ENCODE measurements at places on chromosomes 2 and 18.
A peak's percentile ranks its signal among the peaks of the same experiment; 100 is the strongest.

DNA sequence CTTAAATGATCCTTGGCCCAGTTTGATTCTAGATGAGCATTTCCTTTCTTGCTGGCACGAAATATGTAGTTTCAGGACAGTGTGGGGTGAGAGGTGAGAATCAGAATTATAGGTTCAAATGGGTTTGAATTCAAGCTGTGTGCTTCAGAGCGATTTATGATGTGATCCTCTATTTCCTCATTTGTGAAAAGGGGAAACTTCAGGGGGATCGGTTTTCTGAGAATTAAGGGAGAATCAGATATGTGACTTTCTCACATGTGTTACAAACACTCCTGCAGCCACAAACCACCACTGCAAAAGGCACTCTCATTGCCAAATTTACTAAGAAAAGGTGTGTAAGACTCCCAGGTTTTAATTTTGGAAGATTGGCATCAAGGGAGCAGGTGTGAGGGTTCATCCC lies 24.4 kb downstream of the HK2 start:
- no peak for DNase-seq

- DNase-seq: no peak
Observed at GRCh38 chr2:204705243-204705932, 160.1 kb downstream of the PARD3B start.

DNA sequence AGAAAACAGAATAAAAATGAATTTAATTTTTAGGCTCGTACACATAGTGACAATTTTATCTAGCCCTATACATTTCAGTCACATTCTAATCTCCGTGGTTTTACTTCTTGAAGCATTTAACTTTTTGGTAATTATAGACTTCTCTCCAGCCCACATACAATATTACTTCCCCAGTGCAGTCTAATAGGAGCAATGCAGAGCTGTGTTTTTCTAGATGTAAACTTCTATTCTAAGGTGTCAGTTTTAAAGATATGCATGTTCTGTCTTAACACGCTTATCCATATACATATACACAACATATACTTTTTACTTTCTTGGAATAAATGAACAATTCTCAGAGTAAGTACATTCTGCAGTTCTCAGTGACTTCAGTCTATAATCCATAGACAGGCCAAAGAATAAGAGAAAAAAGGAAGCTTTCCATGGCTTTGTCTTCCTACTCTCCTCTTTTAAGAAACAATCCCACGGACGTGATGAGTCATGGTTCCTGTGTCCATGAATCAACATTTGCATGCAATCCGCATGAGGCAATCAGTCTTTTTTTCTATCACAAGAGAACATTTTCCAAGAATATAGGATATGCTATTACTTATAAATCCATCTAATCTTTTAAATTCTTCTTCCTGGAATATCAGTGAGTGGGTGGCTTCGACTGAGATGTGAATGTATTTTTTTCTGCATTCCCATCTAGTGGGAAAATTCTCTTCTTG lies 42.8 kb downstream of the CCDC102B start:
- DNase-seq: no peak

GRCh38 chr2:33671198-33671597 lies 72.1 kb upstream of the FAM98A start:
- DNase-seq: no peak

- no peak for DNase-seq
Observed at GRCh38 chr2:217938036-217938435, 64.8 kb downstream of the TNS1 start.

DNA sequence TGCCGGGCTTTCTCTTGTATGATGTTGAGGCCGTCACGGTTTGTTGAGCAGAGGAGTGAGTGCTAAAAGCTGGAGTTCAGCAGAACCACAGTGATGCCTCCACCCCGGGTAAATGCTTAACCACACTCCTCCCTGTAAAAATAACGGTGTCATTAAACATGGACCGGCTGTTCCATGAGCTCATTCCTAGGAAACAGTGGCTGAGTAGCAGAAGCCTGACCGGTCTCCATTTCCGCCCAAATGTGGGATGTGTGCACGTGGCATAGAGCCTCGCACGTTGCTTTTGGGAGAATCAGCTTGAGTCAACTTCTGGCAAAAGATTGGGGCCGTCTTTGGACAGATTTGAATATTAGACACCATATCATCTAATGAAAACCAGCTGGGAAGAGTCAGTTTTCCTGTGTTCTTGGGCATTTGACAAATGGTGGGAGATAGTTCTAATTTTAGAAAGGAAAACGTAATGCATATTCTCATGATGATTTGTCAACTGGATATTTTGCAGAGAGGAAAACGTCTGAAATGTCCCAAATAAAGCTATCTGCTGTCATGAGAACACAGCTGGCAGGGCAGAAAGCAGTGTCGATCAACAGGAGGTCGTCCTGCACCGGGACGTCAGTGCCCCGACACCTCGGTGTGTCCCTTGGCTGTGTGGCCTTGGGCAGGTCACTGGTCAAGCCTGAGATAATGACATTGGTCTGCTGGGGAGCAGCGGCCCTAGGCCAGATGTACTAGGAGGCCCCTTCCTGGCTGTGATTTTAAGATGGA lies 42.4 kb downstream of the LRRFIP1 start:
- DNase-seq: no peak

GRCh38 chr2:159863526-159864160 lies 65.6 kb upstream of the CD302 start:
- DNase-seq: no peak

DNA sequence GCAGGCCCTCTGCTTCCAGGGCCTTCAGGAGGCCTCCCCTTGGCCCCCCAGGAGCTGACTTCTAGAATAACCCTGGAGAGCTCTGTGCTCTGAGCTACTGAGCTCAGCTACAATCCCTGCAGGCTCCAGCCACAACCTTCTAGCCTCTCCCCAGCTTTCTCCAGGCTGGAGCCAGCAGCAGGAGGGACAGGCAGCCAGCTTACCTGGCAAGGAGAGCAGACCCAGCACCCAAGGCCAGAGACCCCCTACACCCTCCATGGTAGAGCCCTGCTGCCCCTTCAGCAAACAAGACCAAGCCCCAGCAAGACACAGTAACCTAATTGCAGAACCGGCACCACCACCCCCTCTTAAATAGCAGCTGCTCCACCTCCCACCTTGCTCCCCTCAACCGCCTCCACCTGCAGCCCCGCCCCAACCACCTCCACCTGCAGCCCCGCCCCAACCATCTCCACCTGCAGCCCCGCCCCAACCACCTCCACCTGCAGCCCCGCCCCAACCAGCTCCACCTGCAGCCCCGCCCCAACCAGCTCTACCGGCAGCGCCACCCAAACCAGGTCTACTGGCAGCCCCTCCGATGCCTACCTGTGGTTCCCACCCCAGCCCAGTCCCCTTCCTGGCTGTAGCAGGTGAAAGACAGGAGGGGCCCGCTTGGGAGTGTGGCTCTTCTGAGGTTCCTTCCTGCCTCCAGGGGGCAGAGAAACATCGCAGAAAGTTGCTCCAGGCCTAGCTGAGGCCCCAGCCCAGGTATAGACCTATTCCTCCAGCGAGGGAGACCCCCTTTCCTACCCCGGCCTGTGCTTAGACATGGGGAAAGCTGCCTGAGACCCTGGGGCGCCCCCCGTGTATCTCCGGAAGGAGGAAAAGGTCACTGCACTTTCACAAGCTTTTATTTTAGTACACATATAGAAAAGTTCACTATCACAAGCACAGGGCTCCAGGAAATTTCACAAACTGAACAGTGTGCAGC lies at the start of gene ASTL:
TSS of gene ASTL (minus strand) at position 324 of the 967 bp plus-strand sequence. CDS start at position 258, 66 bp downstream.
- peak; percentile 69 for DNase-seq

- DNase-seq: no peak
Observed at GRCh38 chr2:71129114-71129901, 721 bp downstream of the MCEE start.

DNA sequence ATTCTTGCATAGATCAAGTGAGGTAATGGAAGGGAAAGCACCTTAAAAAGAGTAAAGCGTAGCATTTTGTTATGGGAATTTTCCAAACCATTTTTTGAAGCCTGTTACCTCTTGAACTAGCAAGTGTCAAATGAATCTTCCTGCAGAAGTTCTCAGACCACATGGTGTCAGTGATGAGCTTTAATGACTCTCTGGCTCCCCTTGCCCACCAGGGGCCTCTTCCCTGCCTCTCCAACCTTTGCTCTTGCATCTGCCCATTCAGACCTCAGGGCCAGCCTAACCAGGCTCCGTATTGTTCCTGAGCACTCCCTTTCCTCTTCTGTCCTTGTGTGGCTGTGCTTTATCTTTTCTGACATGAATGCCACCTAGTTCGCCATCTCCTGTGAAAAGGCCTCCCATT lies 155.9 kb downstream of the DIS3L2 start:
- no peak for DNase-seq

GRCh38 chr2:241268306-241268705 lies 47.2 kb downstream of the HDLBP start:
- no peak for DNase-seq

DNA sequence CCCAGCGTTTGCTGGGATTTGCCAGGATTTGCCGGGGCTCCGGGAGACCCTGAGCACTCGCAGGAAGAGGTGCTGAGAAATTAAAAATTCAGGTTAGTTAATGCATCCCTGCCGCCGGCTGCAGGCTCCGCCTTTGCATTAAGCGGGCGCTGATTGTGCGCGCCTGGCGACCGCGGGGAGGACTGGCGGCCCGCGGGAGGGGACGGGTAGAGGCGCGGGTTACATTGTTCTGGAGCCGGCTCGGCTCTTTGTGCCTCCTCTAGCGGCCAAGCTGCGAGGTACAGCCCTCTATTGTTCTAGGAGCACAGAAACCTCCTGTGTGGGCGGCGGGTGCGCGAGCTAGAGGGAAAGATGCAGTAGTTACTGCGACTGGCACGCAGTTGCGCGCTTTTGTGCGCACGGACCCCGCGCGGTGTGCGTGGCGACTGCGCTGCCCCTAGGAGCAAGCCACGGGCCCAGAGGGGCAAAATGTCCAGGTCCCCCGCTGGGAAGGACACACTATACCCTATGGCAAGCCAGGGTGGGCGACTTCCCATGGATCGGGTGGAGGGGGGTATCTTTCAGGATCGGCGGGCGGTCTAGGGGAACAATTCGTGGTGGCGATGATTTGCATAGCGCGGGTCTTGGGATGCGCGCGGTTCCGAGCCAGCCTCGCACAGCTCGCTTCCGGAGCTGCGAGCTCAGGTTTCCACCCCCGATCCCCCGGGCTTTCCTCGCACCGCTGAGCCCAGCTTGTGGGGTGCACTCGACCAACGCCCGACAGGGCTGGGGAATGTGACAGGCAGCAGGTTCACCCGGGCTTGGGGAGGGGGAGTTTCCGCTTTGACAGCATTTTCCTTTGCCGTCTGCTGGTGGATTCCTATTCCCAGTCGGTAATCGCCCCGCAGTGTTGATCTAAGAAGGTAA lies 2.8 kb downstream of the ONECUT2 start:
- DNase-seq: no peak

DNA sequence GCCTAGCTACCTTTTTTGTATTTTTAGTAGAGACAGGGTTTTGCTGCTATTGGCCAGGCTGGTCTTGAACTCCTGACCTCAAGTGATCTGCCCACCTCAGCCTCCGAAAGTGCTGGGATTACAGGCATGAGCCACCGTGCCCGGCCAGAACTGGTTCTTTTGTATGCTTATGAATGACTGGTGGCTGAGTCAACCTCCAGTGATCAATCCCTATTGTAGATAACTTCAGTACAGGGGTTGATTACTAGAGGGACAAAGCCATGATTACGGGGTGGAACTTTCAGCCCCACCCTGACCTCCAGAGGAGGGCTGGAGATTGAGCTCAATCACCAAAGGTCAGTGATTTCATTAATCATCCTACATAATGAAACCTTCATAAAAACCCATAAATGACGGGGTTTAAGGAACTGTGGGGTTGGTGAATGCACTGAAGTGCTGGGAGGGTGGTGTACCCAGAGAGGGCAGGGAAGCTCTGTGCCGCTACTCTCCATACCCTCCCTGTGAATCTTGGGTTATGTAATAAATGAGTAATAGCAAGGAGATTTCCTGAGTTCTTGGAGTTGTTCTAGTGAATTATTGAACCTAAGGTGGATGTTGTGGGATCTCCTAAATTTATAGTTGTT lies 281.8 kb upstream of the CXCR4 start:
- DNase-seq: no peak

DNA sequence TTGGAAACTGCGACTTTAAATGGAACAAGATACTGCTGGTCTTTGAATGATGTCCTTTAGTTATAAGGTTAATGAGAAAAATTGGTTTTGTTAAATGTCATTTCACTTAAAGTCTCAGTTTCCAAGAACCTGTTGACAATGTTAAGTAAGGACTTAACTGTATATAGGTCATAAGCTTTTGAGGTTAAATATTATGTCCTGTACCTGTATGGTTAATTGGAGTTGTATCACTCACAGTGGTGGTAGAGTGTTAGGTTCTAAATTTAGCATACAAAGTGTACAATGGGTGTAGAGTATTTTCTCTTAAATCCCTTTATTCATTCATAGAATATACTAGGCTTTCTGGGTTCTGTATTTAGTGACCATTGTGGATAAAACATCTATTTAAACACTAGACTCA lies 110.2 kb downstream of the HAUS1 start:
- no peak for DNase-seq

DNA sequence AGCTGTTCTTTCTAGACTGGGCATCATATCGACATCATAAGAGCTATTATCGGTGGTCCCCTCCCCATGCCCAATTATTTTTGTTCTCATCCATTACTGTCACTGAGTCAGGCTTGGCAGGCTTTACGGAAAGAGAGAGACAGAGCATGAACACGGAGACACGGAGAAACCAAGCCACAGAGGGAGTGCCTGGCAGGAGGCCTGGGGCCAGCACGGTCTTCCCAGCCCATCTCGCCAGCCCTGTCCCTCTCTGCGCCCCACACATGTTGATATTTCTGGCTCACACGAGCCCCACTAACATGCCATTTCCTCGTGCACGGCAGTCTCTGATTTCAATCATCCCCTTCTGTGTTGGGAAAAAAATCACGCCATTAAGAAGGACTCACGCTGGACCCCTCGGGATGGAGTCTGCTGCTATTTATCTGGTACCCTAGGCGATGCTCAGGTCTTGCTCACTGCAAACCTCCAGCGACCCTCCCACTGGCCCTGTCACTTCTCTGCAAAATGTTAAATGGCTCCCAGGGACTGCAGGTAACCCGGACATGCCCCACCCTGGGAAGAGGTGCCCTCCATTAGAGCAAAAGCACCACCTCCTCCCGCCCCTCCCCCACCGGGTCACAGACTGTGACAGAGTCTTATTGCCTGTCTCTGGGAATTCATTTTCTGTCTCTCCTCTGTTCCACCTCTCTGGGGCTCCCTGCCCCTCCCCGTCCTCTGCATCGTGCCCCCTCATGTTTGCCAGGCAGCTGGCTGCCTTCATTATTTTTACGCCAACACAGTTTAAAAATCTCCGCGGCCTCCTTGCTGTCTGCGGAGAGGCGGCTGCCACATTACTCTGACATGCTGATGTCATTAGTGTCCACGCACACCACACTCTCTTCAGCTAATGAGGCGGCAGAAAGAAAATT lies 40.1 kb upstream of the GBX2 start:
- no peak for DNase-seq

GRCh38 chr2:171410101-171410500 lies 23.7 kb downstream of the METTL8 start:
- no peak for DNase-seq

GRCh38 chr18:75161256-75162028 lies 47.5 kb downstream of the PTGR3 start:
- peak; percentile 37 for DNase-seq

Data from T-cell (primary cell).